ENCODE measurements at places on chromosomes 5 and 9. TPM values are rescaled to one million over a fixed set of nuclear protein-coding genes. Genes with fewer than 3 reads are reported as not detected.

SPINK7 gene
- not detected for total RNA-seq

DNA sequence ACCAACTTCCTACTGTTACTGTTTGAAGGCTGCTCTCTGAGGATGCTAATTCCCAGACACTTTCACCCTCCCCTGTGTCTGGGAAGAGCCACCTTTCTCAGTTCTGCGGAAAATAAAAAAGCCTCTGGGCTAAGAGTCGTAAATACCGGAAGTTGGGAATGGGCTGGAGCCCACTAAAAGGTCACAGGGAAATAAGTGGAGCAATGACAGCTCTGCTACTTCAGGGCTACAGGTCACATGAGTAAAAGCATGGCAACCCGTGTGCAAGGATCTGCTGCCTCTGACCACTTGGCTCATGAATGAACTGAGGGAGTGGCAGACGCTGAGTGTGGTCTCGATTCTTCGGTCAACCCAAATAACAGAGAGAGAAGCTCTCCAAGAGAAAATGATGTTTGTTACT lies 25.8 kb upstream of the ATP6V1G1 start:
- no peaks in the 10 kb centered on the region for H3K36me3 ChIP-seq
- no peak overlapping the region for H3K27ac ChIP-seq
- H3K4me1 ChIP-seq: no peaks in the 10 kb centered on the region
- DNase-seq: no peak

DNA sequence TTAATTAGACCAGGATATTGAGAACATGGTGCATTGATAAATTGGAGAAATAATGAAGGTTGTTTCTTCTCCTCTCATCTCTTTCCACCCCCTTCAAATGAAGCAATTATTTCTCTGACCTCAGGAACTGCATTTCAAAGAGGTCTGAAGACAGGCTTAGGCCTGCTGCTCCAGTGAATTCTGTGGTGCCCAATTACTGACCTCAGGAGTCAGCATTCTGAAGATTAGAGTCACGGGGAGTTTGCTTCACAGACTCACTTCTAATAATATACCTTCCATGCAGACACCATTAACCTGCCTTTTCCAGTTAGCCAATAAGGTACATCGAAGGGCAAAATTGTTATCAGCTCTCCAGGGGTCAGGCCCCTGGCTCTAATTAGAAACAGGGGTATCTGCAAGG lies 270.9 kb downstream of the GAS1 start:
- no peaks in the 10 kb centered on the region for H3K36me3 ChIP-seq
- DNase-seq: no peak
- peaks cover 21% of the 10 kb centered on the region for H3K4me1 ChIP-seq
- H3K27ac ChIP-seq: no peak overlapping the region

GRCh38 chr5:63145167-63145566 lies 566.5 kb downstream of the LRRC70 start:
- no peak overlapping the region for H3K4me3 ChIP-seq
- H3K4me1 ChIP-seq: no peaks in the 10 kb centered on the region
- no peak overlapping the region for H3K27ac ChIP-seq
- no peaks in the 10 kb centered on the region for H3K36me3 ChIP-seq
- H3K27me3 ChIP-seq: no peaks in the 10 kb centered on the region

JAK2 gene
- 5.0 TPM for total RNA-seq

PPP1R26 gene
- total RNA-seq: 32.4 TPM

DNA sequence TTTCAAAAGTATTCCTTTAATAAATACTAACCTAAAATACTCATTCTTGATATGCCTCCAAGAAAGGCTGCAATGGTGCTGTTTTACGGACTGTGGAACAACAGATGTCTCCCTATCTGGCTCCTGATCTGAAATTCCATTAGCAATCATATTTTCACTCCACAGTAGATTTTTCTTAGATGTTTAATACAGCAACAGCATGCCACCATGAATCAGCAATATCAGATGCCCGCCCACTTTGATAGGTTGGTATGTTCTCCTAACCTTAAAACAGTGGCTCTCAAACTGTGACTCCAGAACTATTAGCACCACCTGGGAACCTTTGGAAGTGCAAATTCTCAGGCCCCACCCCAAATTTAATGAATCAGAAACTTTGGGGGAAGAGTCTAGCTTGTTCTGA lies 110.2 kb downstream of the MLLT3 start:
- H3K27me3 ChIP-seq: no peaks in the 10 kb centered on the region
- H3K36me3 ChIP-seq: peaks cover 3% of the 10 kb centered on the region
- H3K4me3 ChIP-seq: no peak overlapping the region
- no peak overlapping the region for H3K27ac ChIP-seq
- H3K4me1 ChIP-seq: peaks cover 5% of the 10 kb centered on the region

- no peaks in the 10 kb centered on the region for H3K36me3 ChIP-seq
- no peak for DNase-seq
- H3K4me1 ChIP-seq: peaks cover 20% of the 10 kb centered on the region
- H3K27ac ChIP-seq: no peak overlapping the region
Observed at GRCh38 chr5:156950716-156951115, 12.3 kb downstream of the TIMD4 start.

- no peak for DNase-seq
- no peak overlapping the region for H3K27ac ChIP-seq
- peaks cover 40% of the 10 kb centered on the region for H3K27me3 ChIP-seq
- no peaks in the 10 kb centered on the region for H3K36me3 ChIP-seq
- H3K4me3 ChIP-seq: no peak overlapping the region
Observed at GRCh38 chr9:109624896-109625295, 126.8 kb upstream of the PTPN3 start.

DNA sequence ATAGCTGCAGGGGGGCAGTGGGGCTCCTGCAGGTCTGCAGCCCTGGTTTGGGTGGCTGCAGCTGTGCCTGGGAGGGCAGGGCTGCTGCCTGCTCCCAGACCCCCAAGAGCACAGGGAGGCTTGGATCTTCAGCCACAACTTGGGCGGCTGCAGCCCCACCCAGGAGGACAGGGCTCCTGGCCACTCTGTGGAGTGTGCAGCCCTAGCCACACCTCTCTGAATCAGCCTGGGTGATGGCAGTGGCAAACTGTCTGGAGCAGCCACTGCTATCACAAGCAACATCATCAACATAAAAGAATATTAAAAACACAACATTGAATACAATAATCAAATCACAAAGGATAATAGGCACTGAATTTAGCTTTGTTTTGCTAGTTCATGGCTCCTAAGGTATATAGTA lies 164.9 kb upstream of the SLC27A6 start:
- DNase-seq: no peak
- no peaks in the 10 kb centered on the region for H3K36me3 ChIP-seq
- no peak overlapping the region for H3K27ac ChIP-seq
- H3K4me3 ChIP-seq: no peak overlapping the region
- H3K4me1 ChIP-seq: no peaks in the 10 kb centered on the region

PAPPA gene
- 0.72 TPM for total RNA-seq

All from neural crest cell (in vitro differentiated cells).